ENCODE measurements at places on chromosomes 2 and 18.

DNA sequence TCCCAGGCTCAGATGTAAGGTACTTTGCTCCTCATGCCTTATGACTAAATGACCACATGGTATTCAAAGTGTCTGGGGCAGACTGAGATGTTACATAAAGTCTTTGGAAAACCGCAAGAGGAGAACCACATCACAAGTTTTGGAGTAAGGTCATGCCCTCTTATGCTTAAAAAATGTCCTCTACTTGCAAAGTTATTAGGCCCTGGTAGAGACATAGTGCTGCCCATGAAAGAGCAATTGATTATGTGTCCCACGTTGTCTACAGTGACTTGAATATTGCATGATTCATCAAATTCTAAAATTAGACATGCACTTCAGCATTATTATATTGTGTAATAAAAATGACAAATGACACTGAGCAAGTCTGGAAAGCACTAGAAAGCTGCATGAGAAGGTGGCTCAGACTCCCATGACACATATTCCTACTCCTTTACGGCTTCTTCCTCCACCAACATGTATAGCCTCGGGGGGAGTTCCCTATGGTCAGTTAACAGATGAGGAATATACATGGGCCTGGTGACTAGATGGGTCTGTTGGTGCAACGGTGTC is 602.6 kb upstream of the VRK2 start:
- DNase-seq = no peak

DNA sequence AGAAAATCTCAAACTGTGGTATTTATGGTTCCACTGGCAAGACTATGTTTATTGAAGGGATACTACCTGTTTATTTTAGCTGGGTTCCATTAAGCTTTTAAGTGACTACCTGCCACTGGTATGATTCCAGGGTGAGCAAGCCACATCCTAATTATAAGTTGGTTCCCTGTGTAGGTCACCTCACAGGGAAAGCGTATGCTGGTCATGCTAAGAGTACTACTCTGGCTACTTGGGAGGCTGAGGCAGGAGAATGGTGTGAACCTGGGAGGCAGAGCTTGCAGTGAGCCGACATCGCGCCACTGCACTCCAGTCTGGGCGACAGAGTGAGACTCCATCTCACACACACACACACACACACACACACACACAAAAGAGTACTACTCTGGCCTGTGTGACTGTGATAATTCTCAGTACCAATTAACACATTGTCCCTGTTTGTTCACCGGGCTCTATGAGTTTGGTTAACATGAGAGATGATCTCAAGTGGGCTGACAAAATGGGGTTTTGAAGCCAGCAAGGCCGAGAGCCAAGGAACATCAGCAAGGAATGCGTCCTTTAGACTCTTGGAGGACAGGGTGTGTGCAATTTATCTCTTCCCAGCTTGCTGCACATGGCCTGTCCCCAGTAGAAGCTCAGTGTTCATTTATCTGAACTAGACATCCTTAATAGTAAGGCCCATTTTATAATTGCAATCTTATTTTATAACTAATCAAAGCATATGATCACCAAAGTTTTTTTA is 15.2 kb upstream of the ITSN2 start:
- DNase-seq = no peak

DNA sequence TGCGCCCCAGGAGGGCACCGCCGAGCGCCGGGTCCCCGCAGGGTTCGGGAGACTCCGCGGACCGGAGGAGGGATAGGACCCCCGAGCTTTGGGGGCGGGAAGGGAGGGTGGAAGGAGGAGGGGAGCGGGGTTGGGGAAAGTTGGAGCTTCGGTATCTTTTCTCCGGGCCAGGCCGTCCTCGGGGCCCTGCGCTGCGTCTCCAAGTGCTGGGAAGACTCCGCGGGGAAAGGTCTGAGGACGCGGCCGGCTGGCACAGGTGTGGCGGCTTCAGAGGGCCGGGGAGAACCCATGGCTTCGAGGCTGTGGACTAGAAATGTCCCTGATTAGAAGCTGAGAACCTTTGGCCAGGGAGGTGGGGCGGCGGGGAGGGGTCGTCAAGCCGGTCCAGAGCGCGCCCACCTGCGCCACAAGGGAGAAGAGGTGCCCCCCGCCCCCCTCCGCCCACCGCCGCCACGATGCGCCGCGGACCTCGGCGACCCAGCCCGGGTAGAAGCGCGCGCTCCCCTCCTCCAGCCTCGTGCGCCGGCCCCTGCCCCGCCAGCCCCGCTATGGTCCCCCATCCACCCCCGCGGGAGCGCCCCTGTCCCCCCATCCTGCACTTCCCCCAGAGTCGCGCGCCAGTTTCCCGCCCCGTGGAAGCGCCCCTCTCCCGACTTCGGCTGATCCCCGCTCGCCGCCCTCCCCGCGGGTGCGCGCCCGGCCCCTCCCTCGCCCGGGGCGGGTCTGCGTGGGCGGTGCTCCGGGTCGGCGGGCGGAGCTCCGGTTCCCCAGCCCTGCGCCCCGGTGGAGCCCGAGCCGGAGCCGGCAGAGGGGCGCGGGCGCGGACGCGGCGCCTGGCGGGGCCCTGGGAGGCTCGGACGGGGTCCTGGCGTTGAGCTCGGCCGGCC is at the start of gene SNTG2:
TSS of gene SNTG2 (plus strand) at position 770 of the 887 bp plus-strand sequence. CDS start 148 bp downstream, outside the sequence.
- DNase-seq = no peak

DNA sequence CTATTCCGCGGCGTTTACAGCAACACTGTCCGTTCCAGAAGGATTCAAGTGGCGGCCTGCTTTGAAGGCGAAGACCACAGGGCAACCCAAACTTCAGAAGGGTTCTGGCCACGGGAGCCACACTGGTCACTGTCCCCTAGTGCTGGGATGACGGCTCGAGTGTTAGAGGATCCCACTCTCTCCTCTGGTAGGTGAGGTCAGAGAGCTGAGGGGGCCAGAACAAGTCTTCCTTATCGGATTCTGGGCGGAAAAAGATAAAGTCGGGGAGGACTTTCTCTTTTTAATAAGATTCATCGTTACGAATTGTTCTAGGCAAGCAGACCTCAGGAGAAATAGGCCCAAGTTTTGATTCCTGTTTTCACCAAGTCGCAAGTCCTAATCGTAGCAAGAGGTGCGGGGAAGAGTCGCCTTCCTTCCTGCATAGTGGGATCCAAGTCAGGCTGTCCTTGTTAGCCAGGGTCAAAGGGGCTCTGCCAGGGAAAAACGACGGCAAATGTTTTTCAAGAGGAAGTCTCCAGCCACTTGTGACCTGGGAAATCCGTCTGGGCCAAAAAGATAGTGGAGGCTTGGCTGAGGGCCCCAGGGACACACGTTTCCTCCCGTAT is 864 bp upstream of the MYL12A start:
- DNase-seq = no peak

- no peak for DNase-seq
Measured at GRCh38 chr2:62054916-62055450, 140.9 kb upstream of the B3GNT2 start.

DNA sequence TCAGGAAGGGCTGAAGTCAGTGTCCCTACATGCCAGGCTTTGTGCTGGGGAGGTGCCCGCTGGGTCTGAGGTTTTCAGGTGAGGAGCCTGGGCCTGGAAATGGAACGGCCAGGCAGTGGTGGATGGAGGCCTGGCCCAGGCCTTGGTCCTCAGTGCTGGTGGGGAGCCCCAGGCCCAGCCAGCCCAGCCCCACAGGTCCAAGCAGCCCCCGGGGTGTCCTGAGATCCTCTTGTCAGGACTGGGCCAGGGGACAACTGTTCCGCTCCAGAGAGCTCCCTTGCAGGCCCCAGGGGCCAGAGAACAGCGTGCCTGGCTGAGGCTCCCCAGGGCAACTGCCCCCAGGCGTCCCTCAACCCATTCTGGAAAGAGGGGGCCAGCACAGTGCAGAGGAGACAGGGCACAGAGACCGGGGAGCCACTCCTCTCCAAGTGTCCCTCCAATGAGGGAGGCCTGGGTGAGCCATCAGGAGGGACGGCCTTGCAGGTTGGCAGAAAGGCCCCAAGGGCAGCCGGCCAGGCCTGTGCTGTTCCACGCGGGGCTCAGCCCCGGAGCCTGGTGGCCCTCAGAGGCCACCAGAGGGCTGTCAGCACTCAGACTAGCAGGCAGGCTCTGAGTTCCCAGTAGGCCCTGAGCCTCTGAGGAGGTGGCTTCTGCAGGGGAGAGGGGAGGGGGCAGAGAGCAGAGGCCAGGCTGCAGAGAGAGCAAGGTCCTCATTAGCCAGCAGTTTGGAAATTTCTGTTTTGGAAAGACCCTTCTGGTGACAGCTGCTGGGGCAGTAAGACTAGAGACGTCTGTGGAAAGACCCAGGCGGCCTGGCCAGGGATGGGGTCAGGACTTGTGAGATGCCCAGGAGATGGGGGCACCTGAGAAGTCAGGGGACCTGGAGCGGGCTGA is 29.4 kb upstream of the SNED1 start:
- DNase-seq = no peak

- no peak for DNase-seq
Measured at GRCh38 chr2:119174216-119174992, 15.9 kb upstream of the C1QL2 start.

- no peak for DNase-seq
Measured at GRCh38 chr2:221635949-221636348, 63.8 kb upstream of the EPHA4 start.

- DNase-seq = no peak
Measured at GRCh38 chr2:185638771-185639170, 99.8 kb upstream of the FSIP2 start.

- DNase-seq = no peak
Measured at GRCh38 chr18:35616074-35616473, 34.5 kb downstream of the GALNT1 start.

- no peak for DNase-seq
Measured at GRCh38 chr2:135095591-135095990, 43.5 kb downstream of the RAB3GAP1 start.

DNA sequence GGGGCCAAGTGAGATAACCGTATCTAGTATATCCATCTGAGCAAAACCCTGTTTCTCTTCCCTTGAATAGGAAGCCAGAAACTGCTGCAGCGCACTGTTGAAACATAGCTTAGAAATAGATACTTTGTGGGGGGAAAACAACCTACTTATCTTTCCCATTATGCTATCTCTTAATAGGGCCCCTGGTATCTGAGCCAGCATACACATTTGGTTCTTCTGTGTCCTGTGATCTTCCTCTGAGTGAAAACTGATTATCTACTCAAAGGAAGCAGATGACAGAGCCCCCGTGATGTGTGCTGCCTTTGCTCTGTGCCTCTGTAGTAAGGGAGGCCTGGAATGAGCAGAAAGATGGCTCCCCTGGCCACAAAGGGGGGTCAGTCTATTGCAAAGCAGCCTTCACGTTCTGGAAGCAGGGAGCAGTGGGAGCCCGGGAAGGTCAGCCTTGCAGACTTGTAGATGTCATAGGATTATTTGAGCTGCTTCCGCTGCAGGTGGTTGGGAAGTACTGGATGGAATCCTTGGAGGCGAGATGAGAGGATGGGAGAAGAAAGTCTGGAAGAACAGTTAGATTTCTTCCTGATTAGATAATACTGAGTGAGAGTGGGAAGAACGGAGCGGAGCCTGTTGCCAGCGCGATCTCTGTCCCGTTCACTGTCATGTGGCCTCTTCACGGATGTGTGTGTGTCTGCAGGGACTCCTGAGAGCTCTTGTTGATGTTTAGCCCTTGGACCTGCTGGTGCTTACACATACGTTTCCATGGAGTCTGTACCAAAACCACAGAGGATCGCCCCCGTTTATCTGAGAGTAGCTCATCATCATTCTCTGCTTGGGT is 150.1 kb downstream of the AGAP1 start:
- DNase-seq = no peak

DNA sequence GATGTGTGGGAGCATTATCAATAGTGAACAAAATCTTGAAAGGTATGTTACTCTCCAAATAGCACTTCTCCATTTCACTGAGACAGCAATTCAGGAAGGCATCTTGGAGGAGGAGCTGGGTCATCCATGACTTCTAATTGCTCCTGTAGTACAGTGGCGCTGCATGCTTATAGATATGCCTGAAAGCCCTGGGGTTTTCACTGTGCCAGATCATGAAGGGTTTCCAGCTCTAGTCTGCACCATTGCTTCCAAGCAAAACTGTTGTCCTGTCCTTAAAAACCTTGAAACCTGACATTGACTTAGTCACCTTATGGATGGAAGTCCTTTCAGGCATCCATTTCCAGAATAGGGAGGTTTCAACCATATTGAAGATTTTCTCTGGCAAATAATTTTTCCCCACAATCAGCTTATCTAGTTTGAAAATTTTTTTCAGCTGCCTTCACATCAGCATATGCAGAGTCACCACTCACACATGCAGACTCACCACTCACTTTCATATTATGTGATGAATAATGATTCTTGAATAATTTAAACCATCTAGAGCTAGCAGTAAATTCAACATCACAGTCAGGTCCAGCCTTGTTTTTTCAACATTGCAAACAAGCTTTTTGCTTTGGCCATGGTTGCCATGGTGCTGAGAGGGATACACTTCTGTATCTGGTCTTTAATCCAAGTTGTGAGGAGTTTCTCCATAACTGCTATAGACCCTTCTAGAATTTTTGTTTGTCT is 297.1 kb downstream of the CLIP4 start:
- DNase-seq = no peak

- no peak for DNase-seq
Measured at GRCh38 chr18:79887181-79888000, 64.1 kb downstream of the SLC66A2 start.

- no peak for DNase-seq
Measured at GRCh38 chr18:984004-984403, 79.3 kb downstream of the ADCYAP1 start.

DNA sequence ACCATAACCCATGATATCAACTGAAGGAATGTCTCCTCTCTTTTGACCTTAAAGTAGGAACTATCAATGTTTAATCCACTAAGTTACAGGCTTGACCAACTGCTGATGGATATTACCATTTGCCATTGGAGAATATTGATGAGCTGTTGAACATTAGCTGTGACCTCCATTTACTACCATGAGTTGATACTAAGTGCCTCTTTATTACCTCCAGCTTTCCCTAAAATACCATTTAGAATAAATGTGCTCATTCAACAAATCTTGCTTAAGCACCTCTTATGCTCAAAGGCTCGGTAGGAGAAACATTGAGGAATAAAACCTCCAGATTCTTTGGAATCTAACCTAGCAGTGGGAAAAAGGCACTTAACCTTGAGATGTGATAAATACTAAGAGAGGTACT is 81.2 kb downstream of the FAM124B start:
- DNase-seq = no peak

GRCh38 chr2:125125902-125126301 is 1100.8 kb downstream of the CNTNAP5 start:
- no peak for DNase-seq

DNA sequence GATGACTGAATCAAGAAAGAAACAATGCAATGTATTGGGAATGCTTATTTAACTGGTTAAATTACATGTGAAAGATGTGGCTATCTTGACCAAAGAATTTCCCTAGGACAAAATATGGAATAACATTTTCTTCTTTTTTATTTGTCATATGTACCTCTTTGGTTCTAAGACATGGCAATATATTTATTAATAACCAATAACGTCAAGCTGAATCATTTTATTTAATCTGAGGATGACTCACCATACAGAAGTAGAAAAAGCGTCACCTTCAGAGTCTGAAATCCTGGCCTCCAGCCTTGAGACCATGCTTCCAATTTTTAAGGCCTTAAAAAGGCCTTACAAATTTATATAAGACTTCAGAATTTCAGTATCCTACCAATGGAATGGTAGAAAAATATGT is 1464.9 kb downstream of the SUCLG1 start:
- no peak for DNase-seq
